Retina (tissue), 1 donor: ENCODE measurements at places on chromosomes 7 and 10.
A peak's percentile ranks its signal among the peaks of the same experiment; 100 is the strongest.

GRCh38 chr10:11687357-11687771, 54.8 kb upstream of the ECHDC3 start:
- DNase-seq = no peak

DNA sequence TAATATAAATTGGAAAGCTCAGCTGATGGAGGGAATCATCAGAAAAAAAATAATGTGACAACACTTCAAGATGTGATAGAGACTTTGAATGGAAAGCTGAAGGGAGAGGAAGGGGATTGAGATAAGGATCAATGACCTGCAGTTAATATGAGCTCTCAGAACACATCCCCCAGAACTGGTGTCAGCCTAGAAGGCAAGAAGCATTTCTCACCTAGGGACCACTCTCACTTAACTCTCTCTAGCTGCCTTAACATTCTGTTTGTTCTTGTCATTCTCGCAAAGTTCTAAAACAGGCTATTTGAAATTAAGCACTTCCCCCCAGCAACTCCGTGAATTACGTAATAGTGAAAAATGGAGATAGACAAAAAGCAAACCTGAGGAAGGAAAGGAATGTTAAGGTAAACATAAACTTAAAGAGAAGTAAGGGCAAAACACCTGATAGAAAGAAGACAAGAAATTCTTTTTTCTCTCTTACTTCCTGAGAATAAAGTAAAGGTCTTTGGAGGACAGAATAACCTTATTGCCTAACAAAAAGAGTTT, 1.2 kb upstream of the MPP7 start:
- no peak for DNase-seq

GRCh38 chr10:115129752-115130151, 36.6 kb downstream of the ATRNL1 start:
- DNase-seq = no peak

DNA sequence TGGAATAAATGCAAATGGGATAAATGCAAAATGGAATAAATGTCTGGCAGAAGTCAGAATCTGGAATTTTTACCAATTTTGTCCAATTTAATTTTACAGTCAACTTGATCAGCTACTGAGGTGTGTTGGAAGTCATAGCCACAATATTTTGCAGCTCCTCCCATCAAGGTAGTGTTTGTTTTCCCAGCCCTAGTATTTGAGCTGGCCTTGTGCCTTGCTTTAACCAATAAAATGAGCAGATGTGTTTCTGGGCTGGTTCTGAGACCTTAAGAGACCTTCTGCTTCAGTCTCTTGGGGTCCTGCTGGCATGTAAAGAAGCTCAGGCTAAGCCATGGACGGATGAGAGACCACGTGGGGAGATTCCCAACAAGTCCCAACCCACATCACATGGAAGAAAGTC, 42.7 kb upstream of the RSBN1L start:
- DNase-seq = no peak

- DNase-seq = no peak
Observed at GRCh38 chr10:74675484-74675883, 150.9 kb upstream of the KAT6B start.

- DNase-seq = no peak
Observed at GRCh38 chr10:25191162-25191895, 16.5 kb downstream of the GPR158 start.

- DNase-seq = no peak
Observed at GRCh38 chr10:89505640-89506275, 29.6 kb downstream of the SLC16A12 start.

GRCh38 chr7:66826649-66827048, 86.1 kb downstream of the RABGEF1 start:
- no peak for DNase-seq

DNA sequence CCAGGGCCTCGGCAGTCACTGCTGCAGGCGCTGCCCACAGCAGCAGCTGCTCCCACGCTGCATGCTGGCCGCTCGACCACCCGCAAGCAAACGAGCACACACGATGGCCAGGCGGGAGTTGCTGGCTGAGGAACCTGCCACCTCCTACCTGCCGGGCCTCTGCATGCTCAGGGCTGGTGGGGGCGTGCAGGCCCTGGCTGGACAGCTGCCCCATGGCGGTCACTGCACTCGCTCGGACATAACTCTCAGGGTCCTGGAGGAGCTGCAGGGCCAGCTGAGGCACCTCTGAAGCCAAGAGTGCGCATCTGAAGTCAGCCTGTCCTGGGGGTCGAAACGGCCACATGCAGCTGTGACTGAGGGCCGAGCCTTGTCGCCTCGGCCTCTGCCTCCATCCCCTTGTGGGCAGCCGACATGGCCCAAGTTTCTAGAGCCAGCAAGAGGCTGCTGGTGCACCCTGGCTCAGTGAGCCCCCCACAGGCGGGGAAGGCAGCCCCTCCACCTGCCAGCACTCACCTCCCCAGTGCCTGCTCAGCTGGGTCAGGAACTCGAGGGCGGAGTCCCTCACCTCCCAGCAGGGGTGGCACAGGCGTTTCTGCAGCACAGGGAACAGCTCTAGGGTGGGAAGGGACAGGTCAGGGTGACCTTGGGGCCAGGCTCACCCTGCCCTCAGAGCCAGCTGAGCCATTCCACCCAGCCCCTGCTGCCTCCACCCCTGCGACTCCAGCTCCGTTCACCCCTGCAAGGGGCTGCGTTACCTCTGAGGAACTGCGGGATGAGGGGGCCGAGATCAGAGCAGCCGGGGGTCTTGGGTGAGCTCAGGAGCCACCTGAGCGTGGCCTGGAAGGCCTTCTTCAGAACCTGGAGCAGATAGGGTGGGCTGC, 16.1 kb downstream of the BRAT1 start:
- no peak for DNase-seq

DNA sequence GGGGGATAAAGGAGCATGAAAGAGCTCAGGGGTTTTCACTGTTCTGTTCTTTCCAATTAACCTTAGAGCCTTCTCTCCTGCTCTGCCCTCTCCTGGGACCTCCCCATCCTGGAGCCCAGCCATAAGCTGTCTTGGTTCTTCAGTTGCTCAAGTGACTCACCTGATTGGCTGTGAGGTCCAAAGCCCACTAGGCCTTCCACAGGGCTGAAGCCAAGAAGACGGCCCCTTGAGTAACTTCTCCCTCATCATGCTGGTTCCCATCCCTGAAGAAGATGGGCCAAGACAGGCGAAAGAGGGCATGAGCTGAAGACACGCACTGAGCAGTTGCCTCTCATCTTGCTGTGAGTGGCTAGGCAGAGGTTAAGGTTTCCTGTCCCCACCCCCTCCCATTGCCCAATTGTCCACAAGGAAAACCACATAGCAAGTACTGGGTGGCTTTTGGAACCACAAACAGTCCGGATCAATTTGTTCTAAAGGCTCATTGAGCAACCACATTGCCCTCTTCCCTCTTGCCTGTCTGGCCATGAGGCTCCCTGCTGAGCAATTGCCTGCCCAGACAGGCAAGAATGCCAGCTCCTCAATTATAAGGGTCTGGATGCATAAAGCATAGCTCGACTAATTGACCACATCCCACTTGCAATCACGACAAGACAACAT, 43.9 kb upstream of the GPAM start:
- DNase-seq = peak; percentile 48

GRCh38 chr7:135164357-135165061, 6.0 kb downstream of the CYREN start:
- DNase-seq = no peak

GRCh38 chr7:17719998-17720397, 220.3 kb downstream of the SNX13 start:
- DNase-seq = no peak

- DNase-seq = no peak
Observed at GRCh38 chr10:89279421-89279869, 22.4 kb upstream of the IFIT2 start.

DNA sequence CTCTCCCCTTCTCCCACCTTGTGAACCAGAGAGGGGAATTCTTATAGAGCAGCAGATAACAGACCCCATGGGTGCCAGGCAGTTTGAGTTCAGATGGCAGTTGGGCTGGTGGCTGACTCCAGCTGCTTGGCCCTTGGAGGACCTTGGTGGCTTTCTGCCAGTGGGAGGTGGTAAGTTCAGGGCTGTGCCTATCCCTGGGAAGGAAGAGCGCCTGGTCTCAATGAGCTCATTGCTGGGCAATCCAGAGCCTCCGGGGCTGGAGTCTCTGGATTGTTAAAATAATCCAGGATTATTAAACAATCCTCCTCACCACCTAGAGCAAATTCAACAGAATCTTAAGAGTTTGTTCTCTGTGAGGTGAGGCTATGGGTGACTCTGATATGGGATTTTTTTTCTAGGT, 105.2 kb downstream of the FANK1 start:
- DNase-seq = no peak

DNA sequence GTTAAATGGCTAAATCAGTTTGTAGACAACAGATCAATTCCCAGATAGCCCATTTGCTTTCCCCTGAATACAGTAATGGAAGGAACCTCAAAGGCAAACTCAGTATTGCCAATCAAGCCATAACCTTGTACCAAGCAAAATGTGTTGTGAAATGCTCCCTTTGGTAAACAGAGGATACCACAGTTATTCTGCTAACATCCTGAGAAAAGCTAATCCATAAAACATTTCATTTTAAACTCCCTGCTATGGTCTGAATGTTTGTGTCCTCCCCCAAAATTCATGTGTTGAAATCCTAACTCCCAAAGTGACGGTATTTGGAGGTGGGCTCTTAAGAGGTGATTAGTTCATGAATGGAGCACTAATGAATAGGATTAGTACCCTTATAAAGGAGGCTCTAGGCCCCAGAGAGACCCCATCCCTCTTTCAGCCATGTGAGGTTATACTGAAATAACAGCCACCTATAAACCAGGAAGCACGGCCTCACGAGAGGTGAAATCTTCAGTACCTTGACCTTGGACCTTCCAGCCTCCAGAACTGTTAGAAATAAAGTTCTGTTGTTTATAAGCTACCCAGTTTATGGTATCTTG, 89.3 kb upstream of the RNF148 start:
- DNase-seq = no peak

- peak; percentile 29 for DNase-seq
Observed at GRCh38 chr10:47449102-47449978, 34.6 kb downstream of the ANXA8 start.

GRCh38 chr10:44973323-44974081, 5.1 kb downstream of the DEPP1 start:
- no peak for DNase-seq

- DNase-seq = no peak
Observed at GRCh38 chr7:135403302-135403701, 106.6 kb downstream of the CNOT4 start.

GRCh38 chr7:155741082-155741481, 71.2 kb downstream of the SHH start:
- DNase-seq = no peak

DNA sequence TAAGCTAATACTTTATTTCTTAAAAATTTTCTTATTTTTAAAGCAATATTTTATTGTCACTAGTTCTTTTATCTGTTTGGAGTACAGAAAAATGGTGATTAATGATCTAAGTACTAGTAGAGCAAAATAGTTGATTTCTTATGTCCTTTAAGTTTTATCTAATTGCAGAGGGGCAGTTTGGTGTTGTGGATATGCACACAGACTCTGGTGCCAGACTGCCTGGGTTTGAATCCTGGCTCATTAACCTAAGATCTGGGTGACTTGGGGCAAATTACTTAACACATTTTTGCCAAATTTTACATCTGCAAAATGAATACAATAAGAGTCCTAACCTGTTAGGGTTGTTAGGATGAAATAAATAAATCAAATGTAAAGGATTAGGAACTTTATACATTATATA, 10.7 kb upstream of the PRPS1L1 start:
- no peak for DNase-seq

DNA sequence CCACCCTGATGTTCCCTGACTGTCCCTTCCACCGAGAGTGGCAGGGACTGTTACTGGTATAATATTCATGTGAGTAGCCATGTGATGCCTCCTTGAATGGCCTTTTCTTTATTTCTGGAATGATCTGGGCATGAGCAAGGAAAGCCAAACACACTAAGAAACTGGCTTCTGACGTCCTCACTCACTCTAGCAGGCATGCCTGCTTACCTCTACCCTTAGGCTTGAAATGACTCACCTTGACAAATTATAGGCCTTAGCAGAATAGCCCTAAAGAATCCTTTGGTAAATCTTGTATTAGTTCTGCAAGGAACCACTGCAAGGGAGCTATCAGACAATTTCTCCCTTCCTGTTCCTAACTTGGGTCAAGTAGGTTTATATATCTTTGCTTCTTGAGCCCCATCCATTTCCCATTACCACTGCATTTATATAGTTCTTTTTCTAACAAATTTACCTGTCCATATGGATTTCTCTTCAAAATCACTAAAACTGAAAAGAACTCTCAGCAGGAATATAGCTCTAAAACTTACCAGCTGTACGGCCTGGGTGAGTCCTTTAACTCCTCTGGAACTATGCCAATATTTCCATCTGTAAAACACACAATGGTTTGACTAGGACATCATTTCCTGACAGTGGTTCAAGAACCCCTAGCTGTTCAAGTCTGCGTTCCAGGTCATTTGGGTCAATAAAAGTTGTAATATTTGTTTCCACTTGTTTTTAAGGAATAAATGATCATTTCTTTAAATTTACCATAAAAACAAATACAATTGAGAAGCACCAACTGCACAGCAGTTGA, 13.0 kb upstream of the NDUFA5 start:
- DNase-seq = no peak

DNA sequence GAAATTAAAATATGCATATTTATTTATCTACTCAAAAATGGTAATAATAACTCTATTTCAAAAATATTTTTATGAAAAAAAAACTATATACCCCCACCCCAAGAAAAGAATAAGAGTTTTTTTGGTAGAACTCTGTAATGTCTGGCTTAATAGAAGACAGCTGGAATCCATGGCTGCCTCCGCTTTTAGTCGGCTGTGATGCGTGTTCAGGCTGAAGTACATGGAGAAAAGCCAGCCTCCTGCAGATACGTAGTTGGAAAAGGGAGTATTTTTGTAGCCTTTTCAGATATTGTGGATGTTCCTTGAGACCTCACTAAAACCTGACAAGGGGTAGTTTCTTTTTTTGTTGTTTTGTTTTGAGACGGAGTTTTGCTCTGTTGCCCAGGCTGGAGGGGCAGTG, 10.0 kb downstream of the FOXK1 start:
- DNase-seq = no peak

GRCh38 chr10:43255634-43256431, 11.0 kb downstream of the RASGEF1A start:
- peak; percentile 37 for DNase-seq

GRCh38 chr10:92993699-92994272, 66.8 kb upstream of the CYP26C1 start:
- no peak for DNase-seq

GRCh38 chr7:92586403-92586802, 3.8 kb downstream of the FAM133B start:
- no peak for DNase-seq

DNA sequence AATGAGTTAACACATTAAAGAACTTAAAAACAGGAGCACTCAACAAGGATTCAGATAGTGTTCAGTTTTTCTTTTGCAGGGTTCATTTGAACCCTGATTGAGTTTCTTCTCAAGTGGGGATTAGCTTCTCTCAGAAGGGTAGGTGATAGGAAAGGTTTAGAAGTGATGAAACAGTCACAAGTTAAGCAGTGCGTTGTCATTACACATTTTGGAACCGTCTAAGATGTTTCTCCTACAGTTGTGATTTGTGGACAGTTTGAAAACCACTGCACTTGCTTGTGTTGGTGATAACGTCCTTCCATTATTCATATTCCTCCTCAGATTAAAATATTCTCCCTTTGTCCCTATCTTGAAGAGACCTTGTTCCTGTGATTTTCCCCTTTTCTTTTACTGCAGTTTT, 2.7 kb downstream of the STMP1 start:
- no peak for DNase-seq
